ENCODE measurements at places on chromosomes 12 and 14.

GRCh38 chr12:16349131-16349460, 1.7 kb downstream of the MGST1 start:
- DNase-seq: no peak

- no peak for DNase-seq
These were observed 638.3 kb upstream of the TMEM132C start for GRCh38 chr12:127628645-127629044.

DNA sequence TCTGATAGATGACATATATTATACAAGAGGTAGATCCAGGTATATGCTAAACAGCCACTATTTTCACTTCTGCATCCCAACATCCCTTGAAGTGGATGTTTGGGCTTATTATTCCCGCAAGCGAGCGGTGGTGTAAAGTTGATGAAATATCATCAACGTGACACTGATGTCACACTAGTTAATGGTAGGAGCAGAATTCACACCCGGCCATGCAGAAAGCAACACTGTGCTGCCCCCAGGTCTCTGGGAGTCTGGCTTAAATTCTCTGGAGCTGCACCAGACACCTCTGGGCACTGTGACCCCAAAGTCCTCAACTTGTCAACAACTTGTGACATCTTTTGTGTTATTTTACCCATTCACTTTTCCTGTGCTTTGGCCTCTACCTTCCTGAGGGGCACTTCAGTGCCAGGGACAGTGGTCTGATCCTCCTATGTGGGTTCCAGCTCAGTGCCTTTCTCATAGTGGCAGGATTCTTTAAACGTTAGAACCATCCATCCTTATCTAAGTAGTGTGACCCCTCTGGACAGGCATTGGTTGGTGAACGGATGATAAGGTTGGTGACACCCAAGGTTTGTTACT, 952 bp downstream of the DRAM1 start:
- no peak for DNase-seq

- no peak for DNase-seq
These were observed 4.7 kb upstream of the CREBL2 start for GRCh38 chr12:12606781-12607589.

- no peak for DNase-seq
These were observed 742.8 kb upstream of the TBX3 start for GRCh38 chr12:115426732-115427131.

- no peak for DNase-seq
These were observed 29.4 kb downstream of the RPGRIP1 start for GRCh38 chr14:21309238-21309636.

GRCh38 chr14:68020999-68021663, 201.6 kb downstream of the RAD51B start:
- peak; percentile 94 for DNase-seq

GRCh38 chr12:130640901-130641300, 75.2 kb downstream of the RIMBP2 start:
- no peak for DNase-seq
